ENCODE measurements at places on chromosomes 5 and 9. TPM values are rescaled to one million over a fixed set of nuclear protein-coding genes. Genes with fewer than 3 reads are reported as not detected.

The LEAP2 gene
- 1.5 TPM for polyA plus RNA-seq

The MYOZ3 gene
- not detected for polyA plus RNA-seq

The SLC22A4 gene
- polyA plus RNA-seq = not detected

- no peak for DNase-seq
These were observed 34.1 kb downstream of the COL15A1 start for GRCh38 chr9:98977813-98978212.

GRCh38 chr9:111407813-111408212, 76.4 kb downstream of the ECPAS start:
- no peak for DNase-seq

DNA sequence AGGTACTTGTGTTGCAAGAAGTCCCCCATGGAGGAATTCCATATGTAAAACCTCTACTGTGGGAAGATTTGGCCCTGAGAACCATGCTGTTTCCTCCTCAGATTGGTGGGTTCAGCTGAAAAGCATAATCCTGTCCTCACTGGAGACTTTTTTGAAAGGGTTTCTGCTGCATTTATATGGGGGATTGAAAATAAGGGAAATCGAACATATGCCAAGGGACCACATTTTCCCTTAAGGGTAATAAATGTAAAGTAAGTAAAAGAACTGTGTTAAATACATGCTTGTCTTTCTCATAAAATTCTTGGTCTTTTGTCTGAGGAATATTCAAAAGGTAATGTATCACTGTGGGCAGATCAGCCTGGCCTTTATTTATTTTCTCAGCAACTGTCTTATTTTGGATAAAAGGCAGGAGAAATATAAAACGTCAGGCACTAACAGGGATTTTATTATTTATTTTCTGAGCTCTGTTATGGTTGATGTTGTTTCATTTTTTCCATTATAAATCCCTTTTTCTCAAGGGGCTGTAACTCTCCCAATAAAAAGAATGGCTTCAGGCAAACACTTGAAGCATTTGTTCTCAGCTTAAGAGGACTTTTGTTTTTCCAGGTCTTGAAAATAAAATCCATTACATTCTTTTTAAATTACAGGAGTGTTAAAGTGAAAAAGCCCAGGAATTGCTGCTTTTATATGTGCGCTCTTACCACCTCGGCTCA, 131.4 kb downstream of the FGF10 start:
- DNase-seq = no peak

DNA sequence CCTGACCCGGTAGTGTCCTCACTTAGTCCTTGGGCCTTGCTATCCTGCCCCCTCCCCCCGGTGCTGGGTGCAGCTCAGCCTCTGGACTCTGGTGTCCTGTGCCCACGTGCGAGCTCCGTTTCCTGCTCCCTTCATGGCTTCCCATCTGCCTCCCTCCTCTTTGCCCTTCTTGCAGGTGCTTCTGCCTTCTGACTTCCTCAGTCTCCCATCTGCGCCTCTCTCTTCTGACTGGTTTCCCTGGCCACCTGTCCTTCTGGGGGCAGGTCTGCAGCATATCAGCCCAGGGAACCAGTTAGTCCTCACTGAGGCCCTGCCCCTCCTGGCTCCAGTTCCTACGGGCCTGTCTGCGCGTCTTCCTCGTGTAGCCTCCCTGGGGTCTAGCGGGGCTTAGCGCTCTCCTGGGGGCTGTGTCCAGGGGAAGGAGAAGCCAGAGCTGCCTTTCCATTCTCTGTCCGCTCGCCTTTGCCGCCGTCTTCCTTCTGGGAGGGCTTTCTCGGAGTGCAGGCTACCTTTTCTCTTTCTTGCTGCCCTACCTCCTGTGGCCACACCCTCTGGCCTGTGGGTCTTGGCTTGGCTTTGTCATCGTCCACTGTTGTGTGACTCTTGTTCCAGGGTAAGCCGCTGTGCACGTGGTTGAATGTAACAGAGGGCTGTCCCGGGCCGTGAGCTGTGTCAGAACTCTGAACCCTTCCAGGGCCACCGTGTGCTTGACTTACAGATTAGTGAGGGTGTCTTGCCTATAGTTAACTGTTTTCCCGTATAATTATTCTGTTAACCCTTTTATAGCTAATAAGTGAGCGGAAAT, 51.8 kb downstream of the EHMT1 start:
- no peak for DNase-seq

The GNA14 gene
- polyA plus RNA-seq = not detected

- no peak for DNase-seq
These were observed 74.5 kb downstream of the RASEF start for GRCh38 chr9:82988488-82988887.

- no peak for DNase-seq
These were observed 106.4 kb downstream of the AUH start for GRCh38 chr9:91255327-91255726.

The CCIN gene
- 0.38 TPM for polyA plus RNA-seq

DNA sequence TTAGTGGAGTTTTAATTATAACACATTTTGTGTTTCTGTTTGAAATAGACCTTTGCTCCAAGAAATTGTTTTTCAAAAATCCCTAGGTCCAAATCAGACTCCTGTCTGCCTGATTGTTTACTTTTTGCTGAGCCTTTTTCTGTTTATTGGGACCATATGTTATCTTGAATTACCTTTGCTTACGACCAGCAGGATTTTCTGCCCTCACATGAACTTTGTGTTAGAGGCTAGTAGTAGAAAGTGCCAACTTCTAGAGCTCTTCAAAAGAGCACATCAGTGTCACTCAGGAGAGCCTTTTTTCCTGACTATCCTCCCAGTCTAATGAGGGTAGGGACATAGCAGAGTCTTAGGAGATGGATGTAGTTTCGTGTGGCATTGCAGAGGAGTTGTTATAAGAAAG, 10.2 kb downstream of the RECK start:
- DNase-seq = no peak

DNA sequence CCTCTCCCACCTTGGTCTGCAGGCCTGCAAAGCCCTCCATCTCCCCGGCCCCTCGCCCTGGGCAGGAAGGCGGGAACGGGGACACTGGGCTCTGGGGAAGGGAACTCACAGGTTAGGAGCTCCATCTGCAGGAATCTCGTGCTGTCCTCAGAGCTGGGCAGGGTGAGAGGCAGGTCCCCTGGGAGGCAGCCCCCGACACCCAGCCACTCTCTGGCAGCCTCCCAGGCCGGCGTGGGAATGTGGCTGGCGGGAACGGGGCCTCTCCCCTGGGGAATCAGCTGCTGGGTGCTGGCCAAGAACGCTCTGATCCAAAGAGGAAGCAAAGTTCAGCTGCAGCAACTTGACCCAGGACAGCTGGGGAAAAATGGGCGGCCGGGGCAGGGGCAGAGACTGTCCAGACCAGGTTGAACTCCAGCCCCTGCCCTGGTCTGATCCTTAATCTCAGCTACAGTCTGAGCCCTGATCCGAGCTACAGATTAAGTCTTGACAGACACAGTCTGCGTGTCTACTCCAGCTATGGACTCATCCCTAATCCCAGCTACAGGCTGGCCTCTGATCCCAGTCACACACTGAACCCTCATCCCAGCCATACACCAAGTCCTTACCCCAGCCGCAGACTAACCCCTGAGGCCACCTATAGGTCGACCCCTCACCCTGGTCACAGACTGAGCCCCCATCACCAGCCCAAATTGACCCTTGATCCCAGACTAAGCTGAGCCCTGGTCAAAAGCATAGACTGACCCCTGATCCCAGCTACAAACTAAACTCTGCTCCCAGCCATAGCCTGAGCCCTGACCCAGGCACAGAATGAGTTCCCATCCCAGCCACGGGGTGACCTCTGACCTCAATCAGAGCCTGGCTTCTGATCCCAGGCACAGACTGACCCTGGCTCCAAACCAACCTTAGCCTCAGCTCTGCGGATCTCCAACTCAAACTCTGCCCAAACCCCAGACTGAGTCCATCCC, 37.3 kb upstream of the EGFL7 start:
- no peak for DNase-seq

DNA sequence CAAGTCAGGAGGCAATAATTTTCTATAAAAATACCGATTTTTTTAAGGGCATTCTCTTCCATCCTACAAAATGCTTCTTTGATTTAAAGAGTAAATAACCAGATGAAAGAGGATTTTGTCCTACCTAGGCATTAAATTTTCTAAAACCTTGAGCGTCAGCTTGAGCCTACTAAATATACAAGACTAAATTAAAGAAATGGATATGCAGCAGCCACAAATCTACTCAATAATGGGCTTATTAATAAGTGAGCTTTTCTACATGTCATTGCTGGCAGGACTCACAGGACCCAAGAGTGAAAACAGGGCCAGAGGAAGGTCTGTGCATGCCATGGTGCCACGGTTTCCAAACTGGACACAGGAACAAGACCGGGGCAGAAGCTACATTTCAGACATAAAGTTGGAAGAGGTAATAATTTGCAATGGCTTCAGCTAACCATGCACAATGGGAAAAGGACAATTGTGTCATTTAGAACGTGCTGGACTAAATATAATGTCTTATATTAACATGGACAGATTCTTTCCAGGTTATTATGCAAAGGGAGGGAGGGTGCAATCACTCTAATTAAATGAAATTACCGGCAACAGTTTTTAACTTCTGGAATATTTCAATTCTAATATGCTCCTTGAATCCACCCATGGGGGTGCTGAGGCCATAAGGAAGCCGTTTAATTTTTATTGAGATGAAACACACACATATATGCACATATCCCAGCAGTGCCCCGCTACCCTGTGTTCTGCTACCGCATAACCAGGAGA, 5.2 kb downstream of the WHRN start:
- no peak for DNase-seq

The CDKN2B-AS1 gene
- not detected for polyA plus RNA-seq

- DNase-seq = no peak
These were observed at the start of gene PCDHA6 for GRCh38 chr5:140827704-140828361. Gene PCDHA6, plus strand, starts transcription at chr5:140827960. Its CDS starts 132 bp downstream, at chr5:140828092.

The SAXO1 gene
- polyA plus RNA-seq = not detected

The FAT2 gene
- polyA plus RNA-seq = not detected

The FREM1 gene
- polyA plus RNA-seq = not detected

The F2RL2 gene
- polyA plus RNA-seq = 0.77 TPM

The GCNT1 gene
- 11.4 TPM for polyA plus RNA-seq

DNA sequence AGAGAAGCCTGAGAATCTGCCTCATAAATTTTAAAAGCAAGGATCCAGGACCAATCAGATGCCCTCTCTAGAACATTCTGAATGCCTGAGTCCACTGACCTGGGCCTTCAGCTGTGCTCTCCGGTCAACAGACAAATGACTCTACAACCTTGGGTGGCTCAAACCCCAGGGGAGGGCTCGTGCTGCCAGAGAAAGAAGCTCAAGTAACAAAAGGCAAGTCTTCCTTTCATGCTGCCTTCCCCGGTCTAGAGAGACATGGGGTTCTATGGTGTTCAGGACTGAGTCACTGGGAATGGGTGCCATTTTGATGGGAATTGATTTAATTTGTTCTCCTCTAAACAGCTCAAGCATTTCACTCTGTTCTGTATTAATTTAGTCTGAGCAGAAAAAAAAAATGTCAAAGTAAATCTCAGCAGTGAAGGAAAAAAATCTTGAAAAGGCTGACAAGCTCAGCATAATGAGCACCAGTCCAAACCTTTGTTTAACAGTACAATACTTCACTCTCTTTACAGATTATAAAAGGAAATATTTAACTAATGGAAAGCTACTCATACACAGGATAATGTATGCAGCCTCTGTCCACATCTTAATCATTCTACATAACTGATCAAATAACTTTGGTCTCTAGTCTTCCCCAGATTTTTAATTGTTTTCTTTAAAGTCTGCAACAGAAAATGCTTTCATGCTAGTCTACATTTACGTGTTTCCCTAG, 191.0 kb downstream of the GLIS3 start:
- DNase-seq = no peak

GRCh38 chr9:18274693-18275092, 199.3 kb upstream of the ADAMTSL1 start:
- no peak for DNase-seq
